ENCODE measurements at places on chromosomes 3 and 15.

DNA sequence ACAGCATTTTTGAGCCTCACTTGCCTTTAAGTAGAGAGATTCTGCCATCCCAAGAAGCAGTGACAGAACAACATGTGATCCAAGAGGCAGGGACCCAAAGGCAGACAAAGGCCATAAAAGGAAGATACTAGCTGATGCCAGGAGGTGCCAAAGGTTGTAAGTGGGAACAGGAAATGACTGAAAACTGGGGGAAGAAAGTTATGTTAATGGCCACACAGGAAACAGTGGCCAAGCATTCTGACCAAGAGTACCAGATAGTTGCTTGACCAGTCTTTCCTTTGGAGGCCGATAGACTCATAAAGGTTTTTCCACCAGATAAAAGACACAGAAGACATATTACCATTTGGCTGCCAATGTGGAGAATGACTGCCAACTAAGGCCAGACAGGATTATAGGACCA lies 274.5 kb upstream of the PEX5L start:
- no peak for DNase-seq

DNA sequence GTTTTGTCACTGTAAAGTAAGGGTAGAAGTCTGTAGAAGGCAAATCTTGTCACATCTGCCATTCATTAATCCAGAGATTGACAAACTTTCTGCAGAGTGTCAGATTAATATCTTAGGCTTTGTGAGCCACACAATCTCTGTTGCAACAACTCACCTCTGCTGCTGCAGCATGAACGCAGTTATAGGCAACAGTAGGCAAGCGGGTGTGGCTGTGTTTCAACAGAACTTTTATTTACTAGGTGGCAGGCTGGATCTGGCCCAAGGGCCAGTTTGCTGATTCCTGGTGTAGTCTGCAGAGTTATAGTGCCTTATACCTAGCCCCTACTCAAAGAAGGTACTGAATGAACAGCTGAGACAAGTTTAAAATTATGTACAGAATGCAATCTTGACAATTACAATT lies 396.7 kb downstream of the FOXP1 start:
- DNase-seq: no peak

GRCh38 chr15:88382482-88382983 lies 84.7 kb downstream of the MRPL46 start:
- DNase-seq: no peak

- peak; percentile 15 for DNase-seq
These were observed 40.8 kb downstream of the KAT2B start for GRCh38 chr3:20080956-20081554.

GRCh38 chr3:169122416-169122815 lies 541.1 kb downstream of the MECOM start:
- DNase-seq: no peak

- DNase-seq: no peak
These were observed 196.7 kb downstream of the EPHA6 start for GRCh38 chr3:97010881-97011657.

DNA sequence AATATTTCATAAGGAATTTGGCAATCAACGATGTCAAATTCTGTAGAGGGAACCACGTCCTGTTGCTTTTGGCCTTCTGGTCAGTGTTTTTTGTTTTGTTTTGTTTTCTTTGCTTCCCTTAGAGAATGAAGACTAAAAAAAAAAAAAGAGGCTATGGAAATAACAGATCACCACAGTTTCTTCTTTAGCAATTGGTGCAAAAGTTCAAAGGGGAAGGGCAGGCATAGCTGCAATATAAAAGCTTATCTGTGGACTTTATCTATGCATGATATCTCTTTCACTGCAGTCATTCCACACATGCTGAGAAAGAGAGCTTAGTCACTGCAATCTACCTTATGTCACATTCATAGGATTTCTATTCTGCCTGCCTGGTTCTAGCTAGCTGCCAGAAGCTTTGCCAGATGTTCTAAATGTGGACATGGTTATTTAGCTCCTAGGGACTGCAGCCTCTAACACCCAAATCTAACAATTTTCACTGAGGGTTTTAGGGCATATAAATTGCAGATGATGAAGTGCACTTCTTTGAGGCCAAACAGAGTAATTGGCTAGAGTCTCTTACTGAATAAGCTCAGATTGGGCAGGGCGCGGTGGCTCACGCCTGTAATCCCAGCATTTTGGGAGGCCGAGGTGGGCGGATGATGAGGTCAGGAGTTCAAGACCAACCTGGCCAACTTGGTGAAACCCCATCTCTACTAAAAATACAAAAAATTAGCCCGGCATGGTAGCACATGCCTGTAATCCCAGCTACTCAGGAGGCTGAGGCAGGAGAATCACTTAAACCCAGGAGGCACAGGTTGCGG lies 637.2 kb downstream of the NTRK3 start:
- no peak for DNase-seq

- no peak for DNase-seq
These were observed 103.3 kb upstream of the SPRED1 start for GRCh38 chr15:38149315-38149714.

GRCh38 chr15:29914511-29914926 lies 92.3 kb upstream of the TJP1 start:
- DNase-seq: no peak

DNA sequence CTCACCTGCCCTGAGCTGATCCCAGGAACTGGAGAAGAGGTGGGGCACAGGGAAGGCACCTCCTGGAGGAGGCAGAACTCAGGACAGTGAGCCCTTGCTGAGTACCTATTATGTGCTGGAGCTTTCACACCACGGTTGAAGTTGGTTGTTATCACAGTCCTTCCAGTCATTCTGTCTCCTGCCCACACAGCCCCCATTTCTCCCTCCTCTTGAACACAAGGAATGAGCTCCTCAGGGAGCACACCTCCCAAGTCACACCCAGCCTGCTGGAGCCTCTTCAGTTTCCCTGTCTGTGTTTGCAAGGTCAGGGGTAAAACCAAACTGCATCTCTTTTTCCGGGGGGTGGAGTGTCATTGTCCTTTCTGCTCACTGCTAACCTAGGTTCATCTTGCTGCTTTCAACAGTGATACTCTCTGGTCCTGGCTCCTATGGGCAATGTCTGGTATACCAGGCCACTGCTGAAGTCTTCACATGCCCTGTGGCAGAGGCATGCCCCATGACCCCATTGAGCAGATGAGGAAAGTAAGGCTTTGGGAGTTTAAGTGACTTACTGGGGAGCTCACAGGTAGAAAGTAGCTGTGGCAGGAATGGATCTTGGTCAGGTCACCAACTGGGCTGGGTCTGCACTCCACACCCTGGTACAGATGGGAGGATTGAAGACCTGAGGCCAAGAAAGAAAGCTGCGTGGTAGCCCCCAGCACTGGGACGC lies 30.0 kb downstream of the C3orf18 start:
- DNase-seq: no peak

GRCh38 chr15:40424483-40425115 lies 16.2 kb upstream of the BAHD1 start:
- DNase-seq: no peak

DNA sequence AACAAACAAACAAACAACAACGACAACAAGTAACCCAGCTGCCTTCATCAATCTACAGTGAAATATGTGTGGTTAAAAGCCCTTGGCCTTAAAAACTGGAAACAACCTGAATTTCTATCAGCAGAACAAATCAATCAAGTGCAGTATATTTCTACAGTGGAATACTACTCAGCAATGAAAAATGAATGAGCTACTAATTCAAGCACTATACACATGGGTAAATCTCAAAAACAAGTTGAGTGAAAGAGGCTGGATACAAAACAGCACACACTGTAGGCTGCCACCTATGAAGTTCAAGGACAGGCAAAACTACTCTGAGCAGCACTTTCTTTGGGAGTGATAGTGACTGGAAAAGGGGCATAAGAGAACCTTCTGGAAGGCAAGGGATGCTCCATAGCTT lies 395.5 kb upstream of the PROK2 start:
- DNase-seq: no peak

- no peak for DNase-seq
These were observed 21.9 kb upstream of the P2RY13 start for GRCh38 chr3:151351219-151351618.

DNA sequence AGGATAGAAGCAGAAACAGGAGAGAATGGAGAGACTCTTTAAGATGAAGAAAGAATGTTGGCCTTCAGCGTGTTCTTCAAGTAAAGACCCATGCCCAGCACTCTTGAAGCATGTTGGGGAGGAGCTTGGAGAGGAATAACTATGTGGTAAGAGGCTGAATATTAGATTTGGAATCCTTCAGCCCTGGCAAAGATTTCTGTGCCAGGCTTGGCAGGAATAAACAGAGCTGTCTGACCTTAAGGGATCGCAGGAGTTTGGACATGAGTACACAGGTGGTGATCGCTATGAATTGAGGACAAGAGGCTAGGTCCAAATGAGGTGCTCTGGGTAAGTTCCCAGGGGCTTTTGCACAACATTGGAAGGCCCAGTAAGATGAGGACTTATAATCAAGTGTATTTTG lies 132.6 kb upstream of the TBL1XR1 start:
- DNase-seq: no peak

GRCh38 chr3:161854232-161854771 lies 357.7 kb downstream of the OTOL1 start:
- DNase-seq: no peak

DNA sequence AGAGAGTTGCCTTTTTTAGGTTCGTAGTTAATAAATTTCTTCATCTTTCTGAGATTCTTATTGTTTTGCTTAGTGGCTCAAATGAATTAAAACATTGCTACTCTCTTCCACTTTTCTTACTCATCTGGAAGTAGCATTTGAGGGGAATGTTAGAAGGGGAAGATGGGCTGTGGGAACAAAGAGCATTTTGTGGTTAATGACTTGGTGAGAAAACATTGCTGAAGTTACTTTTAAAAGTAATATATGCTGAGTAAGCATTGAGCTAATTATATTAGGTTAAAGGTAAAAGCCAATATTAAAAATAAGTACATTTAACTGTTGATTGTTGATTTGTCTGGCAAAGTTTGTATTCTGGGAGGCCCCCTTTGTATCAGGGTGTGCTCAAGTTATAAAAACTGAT lies 5.7 kb downstream of the MORF4L1 start:
- no peak for DNase-seq

GRCh38 chr3:156071031-156071430 lies 49.3 kb upstream of the KCNAB1 start:
- DNase-seq: no peak

- DNase-seq: no peak
These were observed 294.0 kb upstream of the PLSCR5 start for GRCh38 chr3:146899171-146899570.

DNA sequence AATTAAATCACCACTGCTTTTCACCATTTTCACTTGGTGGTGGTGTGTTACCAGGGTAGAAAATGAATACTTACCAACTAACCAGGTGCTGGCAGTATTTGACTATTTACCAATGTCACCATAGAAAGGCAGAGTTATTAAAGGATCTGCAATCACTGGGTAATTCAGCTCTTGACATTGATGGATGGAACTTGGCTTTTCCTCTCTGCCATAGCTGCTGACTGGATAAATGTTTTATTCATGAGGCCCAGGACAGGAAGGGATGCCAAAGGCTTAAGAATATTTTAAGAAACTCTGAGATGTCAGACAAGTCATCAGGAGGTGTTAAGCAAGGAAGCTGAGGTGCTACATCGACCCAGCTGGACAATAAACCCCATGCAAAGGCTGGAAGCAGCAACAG lies 495.5 kb upstream of the CFAP20DC start:
- no peak for DNase-seq
